Mucosa of descending colon (tissue), 3 donors: ENCODE measurements at places on chromosomes 6 and 20. TPM values are rescaled to one million over a fixed set of nuclear protein-coding genes. Genes with fewer than 3 reads are reported as not detected.

PHACTR1 gene
- 3.1 TPM for total RNA-seq

OR2H1 gene
- not detected for total RNA-seq

APCDD1L gene
- total RNA-seq, result 0.23 TPM

NDUFAF4 gene
- 39.7 TPM for total RNA-seq

ZFP64 gene
- 23.5 TPM for total RNA-seq

PHACTR3 gene
- total RNA-seq, result 1.1 TPM

DNA sequence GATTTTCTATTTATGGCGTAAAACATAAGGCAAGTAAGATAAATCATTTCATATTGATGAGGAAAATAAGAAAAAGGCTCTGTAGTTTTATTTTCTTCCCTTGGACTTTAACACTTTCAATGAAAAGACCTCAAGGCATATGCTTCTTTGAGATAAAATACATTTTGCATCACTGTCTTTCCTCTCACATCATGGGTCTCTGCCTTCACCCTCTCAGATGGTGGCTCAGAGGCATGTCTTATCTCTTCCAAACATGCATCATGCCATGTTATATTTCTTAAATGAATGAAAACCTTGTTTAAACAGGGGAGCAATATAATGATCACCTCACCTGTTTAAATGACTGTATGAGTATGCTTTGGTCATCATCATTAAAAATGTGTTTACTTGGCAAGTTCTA is 59.3 kb downstream of the PRL start:
- DNase-seq, result no peak

GRCh38 chr20:37567331-37567665 is 39.6 kb upstream of the BLCAP start:
- no peak for DNase-seq

GRCh38 chr6:132504757-132505156 is 8.2 kb downstream of the STX7 start:
- no peak for DNase-seq

DNA sequence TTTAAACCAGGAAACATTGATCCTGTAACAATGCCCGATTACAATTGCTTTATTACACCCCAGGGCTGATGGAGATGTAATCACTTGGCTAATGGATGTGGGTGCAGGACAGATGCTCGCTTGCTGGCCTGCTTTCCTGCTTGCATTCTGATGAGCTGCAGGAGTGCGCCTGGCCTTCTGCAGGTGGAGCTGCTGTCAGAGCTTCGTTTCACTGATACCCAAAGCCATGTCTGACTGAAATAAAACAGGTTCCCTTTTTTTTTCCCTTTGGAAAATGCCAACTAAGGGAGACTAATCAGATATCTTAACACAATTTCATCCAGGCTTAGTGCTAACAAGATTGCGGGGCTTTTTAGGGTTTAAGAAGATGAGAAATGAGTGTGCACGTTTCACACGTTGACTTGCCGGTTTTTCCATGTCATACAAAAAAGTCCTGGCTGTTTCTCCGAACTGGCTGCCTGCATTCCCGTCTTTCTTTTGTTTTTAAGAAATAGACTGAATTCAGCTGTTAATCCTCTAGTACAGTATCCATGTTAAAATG is 60.7 kb downstream of the VAPB start:
- DNase-seq, result no peak

DNA sequence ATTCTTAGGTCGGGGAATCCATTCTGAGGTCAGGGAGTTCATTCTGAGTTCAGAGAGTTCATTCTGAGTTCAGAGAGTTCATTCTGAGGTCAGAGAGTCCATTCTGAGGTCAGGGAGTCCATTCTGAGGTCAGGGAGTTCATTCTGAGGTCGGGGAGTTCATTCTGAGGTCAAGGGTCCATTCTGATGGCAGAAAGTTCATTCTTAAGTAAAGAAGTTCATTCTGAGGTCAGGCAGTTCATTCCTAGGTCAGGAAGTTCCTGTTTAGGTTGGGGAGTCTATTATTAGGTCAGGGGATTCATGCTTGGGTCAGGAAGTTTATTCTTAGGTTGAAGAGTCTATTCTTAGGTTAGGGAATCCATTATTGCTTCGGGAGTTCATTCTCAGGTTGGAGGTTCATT is 16.5 kb upstream of the NXT1 start:
- DNase-seq, result no peak

GRCh38 chr6:11294228-11294627 is 61.8 kb upstream of the NEDD9 start:
- no peak for DNase-seq

DNA sequence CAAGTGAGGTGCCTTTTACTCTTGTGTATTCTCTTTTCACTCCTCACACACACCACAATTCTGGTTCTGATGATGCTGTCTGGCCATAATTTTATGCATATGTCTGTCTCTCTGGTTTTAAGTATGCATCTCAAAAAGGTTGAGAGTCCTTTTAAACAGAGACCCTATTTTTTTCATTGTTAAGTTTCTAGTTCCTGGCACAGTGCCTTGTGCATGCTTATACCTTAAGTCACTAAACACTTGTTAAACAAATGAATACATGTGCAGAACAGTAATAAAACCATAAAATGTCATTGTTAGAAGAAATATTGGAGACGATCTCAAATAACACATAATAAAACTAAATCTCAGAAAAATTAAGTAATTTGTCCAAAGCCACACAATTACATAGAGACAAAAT is 7.9 kb downstream of the ROS1 start:
- no peak for DNase-seq

GRCh38 chr6:67331304-67331703 is 1303.8 kb upstream of the ADGRB3 start:
- no peak for DNase-seq

- DNase-seq, result no peak
These were observed 93.7 kb downstream of the SH3BGRL2 start for GRCh38 chr6:79724816-79725215.

DNA sequence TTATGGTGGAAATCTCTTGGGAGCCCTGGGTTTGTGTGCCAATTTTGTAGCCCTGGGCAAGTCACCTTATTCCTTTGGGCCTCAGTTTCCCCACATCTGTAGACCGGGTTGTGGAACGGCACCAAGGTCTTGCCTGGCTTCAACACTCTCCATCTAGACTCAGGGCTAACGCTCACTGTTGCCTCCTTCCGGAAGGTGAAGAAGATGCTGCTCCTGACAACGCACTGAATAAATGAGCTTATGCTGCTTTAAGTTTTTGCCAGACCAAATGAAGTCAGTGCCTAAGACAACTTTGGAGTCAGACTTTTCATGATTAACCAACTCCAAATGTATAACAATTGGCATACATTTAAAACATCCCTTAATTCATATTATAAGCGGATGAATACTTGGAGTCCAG is 53.1 kb downstream of the PSMG4 start:
- no peak for DNase-seq

DNA sequence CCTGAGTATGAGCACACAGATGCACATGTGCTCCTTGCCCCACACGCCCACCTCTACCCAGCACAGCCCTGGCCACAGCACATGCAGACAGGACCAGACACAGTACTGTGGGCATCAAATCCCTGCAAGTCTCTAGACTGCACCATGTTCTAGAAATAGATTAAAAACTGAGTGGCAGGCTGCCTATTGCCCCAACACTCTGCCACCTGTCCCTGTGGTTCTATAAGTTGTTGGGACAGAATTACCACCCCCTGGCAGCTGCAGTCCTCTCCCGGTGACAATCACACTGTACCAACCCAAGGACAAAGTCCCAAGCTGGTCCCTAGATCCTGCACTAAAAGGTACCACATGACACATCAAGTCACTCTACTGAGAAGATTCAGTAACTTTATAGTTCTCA is 70.2 kb downstream of the B3GAT2 start:
- DNase-seq, result no peak

DNA sequence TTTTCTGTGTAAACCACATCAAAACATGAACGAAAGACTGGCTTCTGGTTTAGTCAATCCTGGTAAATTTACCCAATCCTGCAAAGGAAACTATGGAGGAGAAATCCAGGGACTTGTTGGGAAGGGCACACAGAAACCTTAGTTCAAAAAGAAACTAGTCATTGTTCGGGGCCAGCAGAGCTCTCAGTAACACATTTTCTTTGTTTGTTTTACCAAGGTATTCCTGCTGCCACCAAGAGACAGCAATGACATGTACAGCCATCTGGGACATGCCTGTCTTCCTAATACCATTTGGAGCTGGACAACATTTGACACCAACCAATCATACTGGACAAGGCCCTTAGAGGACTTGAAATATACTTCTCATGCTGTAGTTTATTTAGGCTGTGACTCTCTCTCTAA is 8.3 kb downstream of the OARD1 start:
- DNase-seq, result no peak

DNA sequence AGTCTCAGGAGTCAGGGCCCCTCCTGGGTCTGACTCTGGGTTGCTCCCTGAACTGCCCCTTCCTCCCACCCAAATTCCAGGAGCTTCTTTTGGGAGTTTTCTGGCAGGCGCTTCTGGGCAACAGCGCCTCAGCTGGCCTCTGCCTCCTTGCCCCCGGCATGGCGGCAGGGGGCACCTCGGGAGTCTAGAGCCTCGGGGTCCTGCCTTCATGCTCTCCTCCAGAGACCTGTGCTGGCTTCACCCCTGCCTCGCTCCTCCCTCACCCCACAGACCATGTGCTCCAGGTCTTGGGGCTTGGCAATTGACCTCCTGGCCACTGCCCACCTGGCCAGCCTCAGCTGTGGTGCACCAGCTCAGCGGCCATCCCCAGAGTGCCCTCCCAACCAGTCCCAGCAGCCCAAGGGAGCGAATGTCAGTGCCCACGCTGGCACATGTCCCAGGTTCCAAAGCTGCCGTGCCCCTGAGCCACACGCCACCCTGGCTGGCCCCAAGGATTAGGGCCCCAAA is 43.4 kb downstream of the SRC start:
- DNase-seq, result no peak

DNA sequence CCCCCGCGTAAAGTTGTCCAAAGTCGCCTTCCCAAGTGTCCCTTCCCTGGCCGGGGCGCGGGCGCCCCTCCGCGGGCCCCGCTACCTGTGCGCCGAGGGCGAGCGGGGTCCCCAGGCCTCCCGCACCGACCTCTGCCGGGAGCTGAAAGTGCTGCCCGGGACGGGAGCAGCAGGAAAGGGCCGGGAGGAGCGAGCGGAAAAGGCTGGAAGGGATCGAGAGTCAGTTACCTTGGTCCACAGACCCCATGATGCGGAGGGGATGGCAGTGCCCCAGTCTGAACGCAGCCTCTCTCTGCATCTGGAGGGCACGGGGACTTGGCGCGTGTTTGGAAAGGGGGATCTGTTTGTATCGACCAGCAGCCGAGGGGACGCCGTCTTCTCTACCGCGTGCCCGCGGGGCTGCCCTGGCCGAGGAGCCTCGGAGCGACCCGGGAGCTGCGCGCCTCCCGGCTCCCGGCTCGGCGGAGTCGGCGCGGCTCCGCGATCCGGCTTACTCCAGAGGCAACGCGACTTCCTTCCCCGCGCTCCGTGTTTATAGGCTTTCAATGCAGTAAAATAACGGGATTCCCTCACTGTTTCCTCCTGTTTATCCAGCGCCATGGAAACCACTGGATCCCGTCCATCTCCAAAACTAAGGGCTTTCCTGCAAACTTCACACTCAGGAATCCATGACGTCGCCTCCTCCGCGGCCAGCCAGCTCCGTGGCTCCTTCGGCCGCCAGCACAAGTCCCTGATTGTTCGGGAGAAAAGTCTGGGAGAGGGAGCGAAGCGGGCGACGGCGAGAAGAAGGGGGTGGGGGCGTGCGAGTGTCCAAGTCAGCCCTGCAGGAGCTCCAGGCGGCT is 20.0 kb upstream of the NFATC2 start:
- peak; percentile 61 for DNase-seq

DNA sequence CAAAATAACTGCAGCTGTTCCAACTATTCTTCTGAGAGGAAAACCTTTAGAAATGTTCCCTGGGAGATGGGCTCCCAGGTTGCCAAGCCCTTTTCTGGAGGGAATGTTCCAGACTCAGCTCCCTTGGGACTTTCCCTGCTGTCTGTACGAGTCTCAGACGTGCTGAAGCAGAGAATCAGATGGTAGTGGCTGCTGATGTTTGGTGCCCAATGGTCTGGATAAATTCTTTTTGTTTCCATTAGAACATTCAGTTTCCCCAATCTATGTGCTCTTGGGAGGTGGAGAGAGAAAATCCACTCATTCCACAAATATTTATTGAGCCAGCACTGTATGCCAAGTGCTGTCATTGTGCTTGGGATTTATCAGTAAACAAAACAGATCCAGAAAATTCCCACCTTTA is 40.0 kb downstream of the SNHG17 start:
- no peak for DNase-seq
